SHP77 treated with DMSO at 0.1 percent for 48 hours (cell line): ENCODE measurements at places on chromosomes 2 and 18.

- DNase-seq, result no peak
These were observed 211.1 kb downstream of the TMEM163 start for GRCh38 chr2:134507697-134508096.

DNA sequence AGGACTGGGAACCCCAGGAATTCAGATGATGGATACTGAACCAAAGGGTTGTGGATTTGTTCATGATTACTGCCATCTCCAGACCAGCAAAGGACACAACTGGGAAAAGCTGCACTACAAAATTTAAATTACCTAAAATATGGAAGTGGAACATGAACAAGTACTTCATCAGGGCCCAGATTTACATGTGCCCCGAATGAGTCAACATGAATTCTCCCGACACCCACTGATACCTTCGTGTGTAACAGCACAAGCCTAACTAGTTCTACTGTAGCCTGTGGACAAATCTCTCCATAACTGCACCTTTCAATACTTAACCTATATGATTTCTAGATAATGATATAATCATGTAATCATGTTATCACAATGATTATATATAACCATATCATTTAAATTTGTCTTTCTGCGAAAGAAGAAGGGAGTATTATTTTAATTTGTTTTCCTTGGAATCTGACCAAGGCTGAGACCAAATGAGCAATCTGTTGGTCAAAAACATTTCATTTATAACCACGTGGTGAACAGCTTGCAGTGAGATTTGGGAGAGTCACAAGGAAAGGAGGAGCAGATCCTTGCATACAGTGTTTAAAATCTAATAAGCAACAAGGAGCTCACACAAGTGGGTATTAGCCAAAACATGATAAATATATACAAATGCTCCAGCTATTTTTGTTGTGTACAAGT, 70.5 kb downstream of the CACNB4 start:
- no peak for DNase-seq

DNA sequence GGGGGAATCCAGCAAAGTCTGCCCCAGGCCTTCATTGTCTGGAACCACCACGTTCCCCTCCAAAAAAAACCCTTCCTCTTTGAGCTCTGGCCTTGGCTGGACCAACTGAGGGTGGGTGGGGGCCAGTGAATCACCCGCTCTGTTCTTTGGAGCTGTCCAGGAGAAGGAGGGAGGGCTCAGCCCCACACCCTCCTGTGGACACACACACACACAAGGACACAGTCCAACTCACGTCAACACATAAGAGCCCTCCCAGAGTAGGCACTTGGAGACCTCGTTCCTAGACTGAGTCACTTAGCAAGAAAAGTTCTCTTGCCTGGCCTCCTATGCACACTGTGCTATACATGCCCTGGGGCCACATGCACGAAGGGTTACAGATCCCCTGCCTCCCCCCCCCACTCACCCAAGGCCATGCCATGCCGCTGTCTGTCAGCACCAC, 1.2 kb upstream of the TNS1 start:
- no peak for DNase-seq

- no peak for DNase-seq
These were observed 141.5 kb upstream of the HAAO start for GRCh38 chr2:42933824-42934254.

DNA sequence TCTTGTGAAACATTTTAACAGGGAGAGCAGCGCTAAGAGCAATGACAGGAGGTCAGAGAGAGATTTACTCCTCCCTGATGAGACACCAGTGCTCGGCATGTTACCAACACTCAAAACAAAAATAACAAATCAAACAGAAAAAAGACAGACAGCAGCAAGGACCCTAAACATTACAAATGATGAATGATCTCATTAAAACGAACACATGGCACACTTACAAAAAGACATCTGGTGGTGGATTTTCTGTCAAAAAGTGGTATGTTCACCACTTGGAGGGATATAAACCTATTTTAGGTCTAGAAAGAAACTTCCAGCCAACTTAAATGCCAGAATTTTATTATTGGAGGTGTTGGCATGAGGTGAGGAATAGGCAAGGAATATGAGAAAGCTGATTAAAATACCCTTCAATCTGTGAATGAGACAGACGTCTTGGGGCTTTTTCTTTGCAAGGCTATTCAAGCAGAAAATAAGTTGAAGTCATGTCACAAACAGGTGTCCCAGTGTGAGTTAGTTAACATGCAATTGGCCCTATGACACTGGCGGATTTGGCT, 112.8 kb downstream of the PRELID3A start:
- no peak for DNase-seq

DNA sequence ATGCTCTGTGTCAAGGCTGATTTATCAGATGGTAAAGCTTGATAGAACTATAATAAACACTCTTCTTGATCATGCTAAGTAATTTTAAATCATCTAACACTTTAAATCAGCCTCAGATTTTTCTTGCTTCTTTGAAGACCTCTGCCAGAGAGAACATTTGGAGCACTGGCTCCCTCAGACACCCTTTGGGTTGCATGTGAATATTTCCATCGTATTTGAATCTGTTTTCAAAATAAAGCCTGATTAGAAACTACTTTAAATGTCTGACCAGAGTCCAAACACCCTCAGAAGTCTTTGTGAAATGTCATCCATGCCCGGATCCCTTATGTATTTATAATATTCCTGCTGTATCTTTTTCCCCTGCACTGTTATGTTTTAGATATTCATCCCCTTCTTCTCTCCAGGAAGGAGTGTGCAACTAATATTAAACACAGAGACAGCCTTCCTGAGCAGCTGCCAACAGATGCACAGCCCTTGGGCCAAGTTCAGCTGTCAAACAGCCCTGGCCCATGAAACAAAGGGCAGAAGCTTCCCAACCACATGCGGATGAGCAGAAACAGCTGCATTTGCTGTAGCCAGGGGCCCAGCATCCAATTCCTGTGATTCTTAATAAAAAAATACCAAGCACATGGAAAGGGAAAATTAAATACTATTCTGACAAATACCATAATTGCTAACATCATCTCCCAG, 46.5 kb downstream of the DPP10 start:
- DNase-seq, result no peak

GRCh38 chr2:72270556-72271275, 123.1 kb upstream of the CYP26B1 start:
- DNase-seq, result no peak
